NCI-H2107 (cell line): ENCODE measurements at places on chromosomes 2 and 18.
A peak's percentile ranks its signal among the peaks of the same experiment; 100 is the strongest.

- DNase-seq = no peak
Measured at GRCh38 chr2:201084863-201085262, 13.1 kb downstream of the NDUFB3 start.

- DNase-seq = no peak
Measured at GRCh38 chr18:72848503-72849237, 19.1 kb downstream of the NETO1 start.

- no peak for DNase-seq
Measured at GRCh38 chr2:20191714-20192569, 33.0 kb downstream of the SDC1 start.

GRCh38 chr2:227095346-227095745 lies 68.7 kb downstream of the COL4A4 start:
- DNase-seq = no peak

DNA sequence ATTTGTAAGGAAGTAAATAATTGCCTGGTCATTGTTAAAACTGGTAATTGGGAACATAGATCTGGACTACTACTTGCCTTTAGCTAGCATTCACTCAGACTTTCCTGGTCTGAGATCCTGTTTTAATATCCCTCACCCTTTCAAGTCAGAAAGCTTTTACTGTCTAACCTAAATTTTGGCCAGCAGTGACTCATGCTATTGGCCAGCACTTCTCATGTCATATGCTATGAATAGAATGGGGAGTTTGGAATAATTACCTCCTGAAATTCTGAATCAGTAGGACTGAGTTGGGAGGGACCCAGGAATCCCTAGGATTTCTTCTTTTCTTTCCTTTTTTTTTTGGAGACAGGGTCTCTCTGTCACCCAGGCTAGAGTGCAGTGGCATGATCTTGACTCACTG lies 19.3 kb downstream of the STK36 start:
- DNase-seq = no peak

GRCh38 chr2:1705557-1706076 lies 38.7 kb downstream of the PXDN start:
- DNase-seq = no peak

GRCh38 chr18:7918701-7919100 lies 351.6 kb downstream of the PTPRM start:
- DNase-seq = no peak

DNA sequence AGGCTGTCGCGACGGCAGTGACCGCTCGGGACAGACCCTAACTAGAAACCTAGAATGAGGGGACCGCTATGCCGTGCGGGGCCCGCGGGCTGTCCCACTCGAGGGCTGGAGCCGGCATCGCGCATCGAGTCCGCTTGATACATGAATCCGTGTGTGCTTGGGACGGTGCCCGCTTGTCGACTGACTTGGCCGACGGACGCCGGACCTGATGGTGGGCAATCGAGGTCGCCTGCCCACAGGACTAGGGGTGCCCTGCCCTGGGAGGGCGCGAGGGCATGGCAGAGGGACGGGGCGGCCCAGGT lies 749 bp upstream of the PTMA start:
- no peak for DNase-seq

- no peak for DNase-seq
Measured at GRCh38 chr18:48565105-48565504, 26.3 kb downstream of the CTIF start.

DNA sequence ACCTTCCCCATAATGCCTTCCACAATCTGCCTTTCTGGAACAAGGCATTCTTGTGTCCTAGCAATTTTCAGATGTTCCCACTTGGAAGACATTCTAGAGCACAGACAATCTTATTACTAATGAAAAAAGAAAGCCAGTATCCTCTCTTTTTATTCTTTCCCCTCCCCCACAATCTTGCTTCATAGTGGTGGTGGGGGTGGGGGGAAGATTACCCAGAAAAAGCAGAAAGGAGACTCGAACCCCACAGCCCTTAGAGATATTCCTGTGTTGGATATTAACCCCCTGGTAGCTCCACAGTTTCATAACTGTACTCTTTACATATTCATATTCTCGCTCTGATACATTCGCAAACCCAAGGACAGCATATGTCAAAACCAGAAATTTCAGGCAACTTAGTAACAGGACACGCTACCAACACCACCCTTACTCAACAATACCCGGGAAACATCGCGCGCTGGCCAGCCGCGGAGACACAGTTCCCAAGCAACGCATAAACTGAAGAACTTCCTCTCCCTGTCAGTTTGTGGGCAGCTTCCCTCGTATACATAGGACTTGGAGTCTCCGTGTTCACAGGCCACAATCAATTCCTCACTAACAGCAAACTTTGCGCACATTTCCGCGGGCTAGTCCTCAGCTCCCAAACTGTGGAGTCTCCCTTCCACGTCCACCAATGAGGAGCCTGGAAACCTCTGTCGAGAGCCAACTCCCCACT lies 793 bp downstream of the NR4A2 start:
- no peak for DNase-seq

DNA sequence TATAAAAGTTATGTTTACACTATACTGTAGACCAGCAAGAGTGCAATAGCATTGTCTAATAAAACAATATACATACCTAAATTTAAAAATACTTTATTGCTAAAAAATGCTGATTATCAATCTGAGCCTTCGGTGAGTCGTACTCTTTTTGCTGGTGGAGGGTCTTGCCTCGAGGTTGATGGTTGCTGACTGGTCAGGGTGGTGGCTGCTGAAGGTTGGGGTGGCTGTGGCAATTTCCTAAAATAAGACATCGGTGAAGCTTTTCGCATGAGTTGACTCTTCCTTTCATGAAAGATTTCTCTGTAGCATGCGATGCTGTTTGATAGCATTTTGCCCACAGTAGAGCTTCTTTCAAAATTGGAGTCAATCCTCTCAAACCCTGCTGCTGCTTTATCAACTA lies 2.4 kb downstream of the TIGD1 start:
- DNase-seq = no peak

DNA sequence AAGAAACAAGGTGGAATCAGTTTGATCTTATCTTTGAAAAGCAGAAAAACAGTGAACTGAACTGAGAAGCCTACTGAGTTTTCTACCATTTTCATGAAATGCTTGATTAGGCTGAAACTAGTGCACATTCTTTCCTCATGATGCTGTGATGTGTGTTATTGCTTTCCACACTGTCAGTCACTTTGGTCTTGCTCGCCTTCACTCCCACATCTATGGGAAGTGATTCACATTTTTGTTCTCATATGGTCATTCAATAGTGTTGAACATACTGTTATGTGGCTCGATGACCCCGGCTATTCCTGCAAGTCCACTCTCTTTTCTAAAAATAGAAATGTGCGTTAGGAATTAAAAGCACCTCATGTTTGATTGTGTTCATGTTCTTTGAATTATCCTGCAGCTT lies 129.7 kb downstream of the TGIF1 start:
- DNase-seq = no peak

GRCh38 chr18:60096428-60096827 lies 196.6 kb downstream of the PMAIP1 start:
- DNase-seq = no peak

DNA sequence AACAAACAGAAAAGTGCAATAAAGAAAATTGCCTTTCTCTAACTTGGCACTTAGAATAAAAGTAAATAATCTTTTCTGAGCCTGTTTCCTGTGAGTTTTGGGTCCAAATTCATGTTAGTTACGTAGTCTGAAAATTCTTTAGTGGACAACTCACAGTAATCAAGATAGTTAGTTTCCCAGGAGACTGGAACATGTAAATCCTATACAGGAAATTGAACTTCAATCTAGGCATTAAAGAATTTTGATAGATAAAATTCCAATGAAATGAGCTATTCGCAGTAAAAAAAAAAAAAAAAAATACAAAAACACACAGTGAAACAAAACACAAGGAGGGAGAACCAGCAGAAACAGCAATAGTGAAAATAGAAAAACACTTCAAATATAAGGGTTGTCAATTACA lies 83.8 kb upstream of the REG3G start:
- DNase-seq = no peak

DNA sequence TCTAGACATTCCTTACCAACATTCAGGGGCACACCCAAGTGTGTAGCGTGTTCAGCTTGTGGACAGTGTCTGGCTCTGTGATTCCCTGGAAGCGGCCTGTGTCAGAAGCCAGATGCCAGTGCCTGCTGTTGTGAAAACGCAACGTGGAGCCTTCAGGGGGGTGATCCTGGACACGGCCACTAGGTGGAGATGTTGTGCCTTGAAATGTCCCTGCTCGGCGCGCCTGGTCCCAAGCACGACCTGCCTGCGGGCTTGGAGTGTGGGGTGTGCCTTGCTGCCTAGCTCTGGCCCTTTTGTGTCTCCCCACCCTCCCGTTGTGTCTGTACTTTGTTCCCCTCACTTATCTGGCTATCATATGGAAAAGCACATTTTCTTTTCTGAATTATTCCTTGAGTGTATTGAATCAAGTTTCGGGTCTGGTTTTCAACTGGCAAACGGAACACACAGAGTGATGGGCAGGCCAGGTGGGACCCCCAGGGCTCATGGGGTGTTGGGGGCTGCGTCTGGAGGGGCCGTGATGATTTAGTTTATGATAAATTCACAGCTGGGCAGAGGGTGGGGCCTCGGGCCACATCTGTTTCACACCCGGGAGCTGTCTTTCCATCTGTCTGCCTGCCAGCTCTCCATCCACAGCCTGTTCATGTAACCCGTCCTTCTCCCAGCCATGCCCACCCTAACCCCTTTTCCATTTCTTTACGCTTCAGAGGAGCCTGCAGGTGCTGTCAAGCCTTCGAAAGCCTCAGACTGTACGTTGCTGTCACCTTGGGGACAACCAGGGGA lies 95.5 kb downstream of the DYSF start:
- peak; percentile 10 for DNase-seq

DNA sequence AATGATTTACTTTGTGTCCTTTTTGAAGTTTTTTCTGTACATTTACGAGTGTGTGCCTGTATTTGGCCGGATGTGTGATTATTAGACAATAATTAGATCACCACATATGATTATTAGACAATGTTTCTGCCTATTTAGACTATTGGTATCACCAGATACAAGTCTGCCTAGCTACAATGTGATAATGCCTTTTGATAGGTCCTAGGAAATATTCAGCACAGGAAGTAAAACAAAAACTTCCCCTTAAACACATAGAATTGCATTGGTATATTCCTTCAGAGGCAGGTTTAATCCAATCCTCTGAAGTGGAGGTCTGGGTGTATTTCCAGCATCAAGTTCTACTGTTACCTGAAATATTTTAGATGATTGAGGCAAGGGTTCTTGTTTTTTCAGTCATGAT lies 275.1 kb downstream of the TGIF1 start:
- no peak for DNase-seq

GRCh38 chr2:9484533-9484932 lies 10.2 kb downstream of the IAH1 start:
- DNase-seq = no peak

- no peak for DNase-seq
Measured at GRCh38 chr2:135755573-135755972, 13.9 kb downstream of the UBXN4 start.

DNA sequence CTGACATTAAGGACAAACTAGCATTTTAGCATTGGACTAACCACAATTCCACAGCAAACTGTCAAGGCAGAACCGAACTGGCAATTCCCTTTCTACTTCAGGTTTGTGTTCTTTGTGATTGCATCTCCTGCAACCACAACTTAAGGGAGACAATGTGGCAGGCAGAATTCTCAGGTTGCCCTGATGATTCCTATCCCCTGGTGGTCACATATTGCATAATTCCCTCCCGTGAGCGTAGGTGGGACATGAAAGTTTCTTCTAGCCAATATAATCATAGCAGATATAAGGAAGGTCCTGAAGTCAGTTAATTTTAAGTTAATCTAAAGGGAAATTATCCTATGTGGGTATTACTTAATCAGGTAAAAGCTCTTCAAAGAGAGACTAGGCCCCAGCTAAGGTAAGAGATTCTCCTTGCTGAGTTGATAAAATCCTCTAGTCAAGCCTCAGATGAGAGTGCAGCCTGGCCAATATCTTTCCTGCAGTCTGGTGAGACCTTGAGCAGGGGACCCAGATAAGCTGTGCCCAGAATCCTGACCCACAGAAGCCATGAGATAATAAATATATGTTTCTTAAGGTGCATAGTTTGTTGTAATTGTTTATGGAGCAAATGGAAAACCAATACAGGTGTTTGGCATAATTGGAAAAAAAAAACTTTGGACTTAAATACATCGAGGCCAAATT lies 45.9 kb upstream of the TNP1 start:
- no peak for DNase-seq

DNA sequence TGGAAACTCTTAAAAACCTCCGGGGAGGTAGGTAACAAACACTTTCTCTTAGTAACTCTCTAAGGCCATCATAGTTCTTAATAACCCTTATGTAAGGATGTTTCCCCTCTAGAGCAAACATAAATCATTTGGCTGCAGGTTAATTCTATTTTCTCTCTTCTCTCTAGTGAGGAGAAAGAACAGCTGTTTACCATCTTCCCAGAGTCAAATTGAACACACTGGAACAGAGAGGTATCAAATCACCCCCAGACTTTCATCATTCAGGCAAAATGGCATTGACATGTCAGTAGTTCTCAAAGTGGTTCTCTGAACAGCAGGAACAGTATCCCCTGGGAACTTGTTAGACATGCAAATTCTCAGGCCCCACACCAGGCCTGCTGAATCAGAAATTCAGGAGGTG lies 240.7 kb downstream of the MEIS1 start:
- no peak for DNase-seq

- no peak for DNase-seq
Measured at GRCh38 chr2:147076634-147077033, 768.2 kb upstream of the ACVR2A start.

- no peak for DNase-seq
Measured at GRCh38 chr18:39549144-39549543, 1983.5 kb upstream of the CELF4 start.
